ENCODE measurements at places on chromosomes 5 and 9.

DNA sequence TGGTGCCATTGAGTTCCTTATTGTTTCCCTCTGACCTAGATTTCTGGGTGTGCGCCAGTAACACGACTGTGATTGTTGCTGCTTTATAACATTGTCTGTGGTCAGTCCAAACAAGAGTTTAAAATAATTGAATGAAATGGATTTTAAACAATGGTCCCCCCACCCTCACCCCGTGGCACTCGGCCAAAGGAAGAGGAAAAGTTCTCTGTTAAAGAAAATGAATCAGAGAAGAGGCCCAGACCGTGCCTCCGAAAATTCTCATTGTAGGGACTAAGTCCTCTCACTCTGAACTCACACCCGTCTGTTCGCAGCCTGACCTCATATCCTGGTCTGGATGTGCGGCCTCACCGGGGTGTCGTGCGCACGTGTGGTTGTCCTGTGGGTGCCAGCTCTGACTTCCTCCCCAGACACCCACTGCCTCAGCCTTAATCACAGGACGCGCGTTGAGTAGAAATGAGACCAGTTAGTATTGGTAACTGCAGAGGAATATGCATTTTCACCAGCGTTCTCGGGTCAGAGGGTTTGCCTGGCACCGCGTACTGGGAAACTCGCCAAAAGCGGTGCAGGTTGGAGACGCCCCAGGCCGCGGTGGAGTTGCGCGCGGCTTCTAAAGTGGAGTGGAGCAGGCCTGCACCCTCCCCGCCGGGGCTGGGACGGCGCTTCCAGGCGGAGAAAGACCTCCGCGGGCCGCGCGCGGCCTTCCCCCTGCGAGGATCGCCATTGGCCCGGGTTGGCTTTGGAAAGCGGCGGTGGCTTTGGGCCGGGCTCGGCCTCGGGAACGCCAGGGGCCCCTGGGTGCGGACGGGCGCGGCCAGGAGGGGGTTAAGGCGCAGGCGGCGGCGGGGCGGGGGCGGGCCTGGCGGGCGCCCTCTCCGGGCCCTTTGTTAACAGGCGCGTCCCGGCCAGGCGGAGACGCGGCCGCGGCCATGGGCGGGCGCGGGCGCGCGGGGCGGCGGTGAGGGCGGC lies at the start of gene ABL1:
Gene ABL1 (plus strand): TSS at position 884 of the 966 bp plus-strand sequence. CDS start 193 bp downstream, outside the sequence.
- peak; percentile 79 for DNase-seq

DNA sequence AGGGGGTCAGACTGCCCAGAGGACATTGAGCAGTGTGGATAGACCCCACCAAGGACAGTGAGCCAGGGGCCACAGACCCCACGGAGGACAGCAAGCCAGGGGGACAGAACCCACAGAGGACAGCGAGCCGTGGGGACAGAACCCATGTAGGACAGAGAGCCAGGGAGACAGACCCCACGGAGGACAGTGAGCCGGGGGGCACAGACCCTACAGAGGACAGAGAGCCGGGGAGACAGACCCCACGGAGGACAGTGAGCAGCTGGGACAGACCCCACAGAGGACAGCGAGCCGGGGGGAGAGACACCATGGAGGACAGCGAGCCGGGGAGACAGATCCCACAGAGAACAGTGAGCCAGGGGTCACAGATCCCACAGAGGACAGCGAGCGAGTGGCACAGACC lies 3.4 kb upstream of the ZDHHC11 start:
- DNase-seq = no peak

GRCh38 chr9:115598751-115599150 lies 480.8 kb upstream of the TNC start:
- DNase-seq = no peak

DNA sequence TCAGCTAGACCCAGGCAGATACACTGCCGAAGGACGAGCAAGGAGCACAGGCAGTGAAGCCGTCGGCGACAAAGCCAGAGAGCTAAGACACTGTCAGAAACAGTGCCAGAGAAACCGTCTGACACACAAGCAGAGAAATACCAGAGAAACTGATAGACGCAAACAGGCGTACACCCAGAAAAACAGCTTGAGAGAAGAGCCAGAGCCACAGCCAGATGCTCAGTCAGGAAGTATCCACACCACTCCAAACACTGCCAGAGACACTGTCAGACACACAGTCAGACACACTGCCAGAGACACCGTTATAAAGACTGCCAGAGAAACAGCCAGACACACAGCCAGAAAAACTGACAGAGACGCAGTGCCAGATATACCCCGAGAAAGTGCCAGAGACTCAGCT lies 19.1 kb downstream of the CNTFR start:
- DNase-seq = no peak

DNA sequence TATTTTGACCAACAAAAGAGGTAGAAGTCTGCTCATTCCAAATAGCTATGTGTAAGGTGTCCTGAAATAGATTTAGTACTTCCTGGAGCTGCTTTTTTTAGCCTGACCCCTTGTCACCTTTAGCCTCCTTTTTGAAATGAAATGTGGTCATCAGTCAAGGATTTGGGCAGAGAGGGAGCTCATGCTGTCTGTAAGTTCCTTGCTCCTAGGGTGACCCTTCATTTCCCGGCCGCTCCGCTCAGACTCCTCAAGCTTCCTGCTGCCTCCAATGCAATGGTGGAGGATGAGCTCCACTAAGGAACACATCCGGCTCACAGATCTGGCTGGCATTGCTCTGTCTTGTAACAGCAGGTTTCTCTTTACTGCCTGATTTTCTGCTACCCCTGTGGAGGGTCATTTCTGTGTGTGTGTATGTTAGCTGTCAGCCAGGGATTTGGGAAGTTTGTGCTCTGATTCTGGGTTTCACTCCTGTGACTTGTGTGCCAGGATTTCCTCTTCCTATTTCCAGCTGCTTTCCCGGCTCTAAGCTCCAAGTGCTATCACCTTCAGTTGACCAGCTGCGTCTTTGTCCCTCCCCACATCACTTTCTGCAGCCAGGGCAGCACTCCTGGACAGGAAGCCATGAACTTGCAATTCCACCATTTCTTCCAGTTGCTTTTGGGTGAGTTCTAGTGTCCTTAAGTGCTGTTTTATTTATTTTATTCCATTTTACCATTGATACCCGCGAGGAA lies 265.9 kb downstream of the ICE1 start:
- no peak for DNase-seq

- DNase-seq = no peak
These were observed 28.6 kb downstream of the LSM11 start for GRCh38 chr5:157772127-157772526.

- no peak for DNase-seq
These were observed 2.0 kb downstream of the NR2F1-AS1 start for GRCh38 chr5:93578813-93579691.

GRCh38 chr9:7656636-7657035 lies 142.9 kb downstream of the DMAC1 start:
- DNase-seq = no peak

DNA sequence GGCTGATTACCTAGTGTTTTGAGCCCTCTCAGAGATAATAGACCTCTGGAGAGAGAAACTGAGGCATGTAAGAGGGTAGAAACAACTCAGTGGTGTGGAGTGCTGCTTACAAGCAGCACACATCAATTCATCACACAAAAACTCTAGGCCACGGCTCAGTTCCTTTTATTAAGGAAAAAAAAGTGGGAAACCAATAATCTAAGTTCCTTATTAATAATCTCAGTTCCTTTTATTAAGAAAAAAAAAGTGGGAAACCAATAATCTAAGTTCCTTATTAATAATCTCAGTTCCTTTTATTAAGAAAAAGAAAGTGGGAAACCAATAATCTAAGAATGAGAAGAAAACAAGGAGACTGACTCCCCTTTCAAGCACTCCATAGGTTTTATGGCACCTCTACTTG lies 28.0 kb downstream of the TXNDC8 start:
- no peak for DNase-seq

GRCh38 chr9:112570671-112571167 lies 84.1 kb downstream of the KIAA1958 start:
- no peak for DNase-seq

- peak; percentile 1 for DNase-seq
These were observed 100.4 kb downstream of the TTLL11 start for GRCh38 chr9:121992571-121993212.

- DNase-seq = no peak
These were observed 3.6 kb upstream of the OLFM1 start for GRCh38 chr9:135083831-135084230.

GRCh38 chr9:20528253-20528652 lies 94.0 kb downstream of the MLLT3 start:
- DNase-seq = no peak

DNA sequence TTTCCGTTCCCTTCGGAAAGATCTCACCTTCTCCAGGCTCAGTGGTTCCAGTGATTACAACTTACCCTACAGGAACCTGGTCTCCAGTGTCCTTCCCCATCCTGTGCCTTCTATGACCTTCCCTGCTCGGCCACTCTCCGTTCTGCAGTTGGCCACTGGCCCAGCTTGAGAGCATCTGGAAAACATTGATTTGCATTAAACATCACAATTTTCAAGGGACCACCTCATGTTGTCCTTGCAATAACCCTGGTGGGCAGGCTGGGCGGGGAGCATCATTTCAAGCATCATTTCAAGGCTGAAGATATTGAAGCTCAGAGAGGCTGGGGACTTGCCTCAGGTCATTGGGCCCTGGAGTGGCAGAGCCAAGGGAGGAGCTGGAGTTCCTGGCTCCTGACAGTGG lies 177.4 kb downstream of the SEC61B start:
- DNase-seq = no peak

DNA sequence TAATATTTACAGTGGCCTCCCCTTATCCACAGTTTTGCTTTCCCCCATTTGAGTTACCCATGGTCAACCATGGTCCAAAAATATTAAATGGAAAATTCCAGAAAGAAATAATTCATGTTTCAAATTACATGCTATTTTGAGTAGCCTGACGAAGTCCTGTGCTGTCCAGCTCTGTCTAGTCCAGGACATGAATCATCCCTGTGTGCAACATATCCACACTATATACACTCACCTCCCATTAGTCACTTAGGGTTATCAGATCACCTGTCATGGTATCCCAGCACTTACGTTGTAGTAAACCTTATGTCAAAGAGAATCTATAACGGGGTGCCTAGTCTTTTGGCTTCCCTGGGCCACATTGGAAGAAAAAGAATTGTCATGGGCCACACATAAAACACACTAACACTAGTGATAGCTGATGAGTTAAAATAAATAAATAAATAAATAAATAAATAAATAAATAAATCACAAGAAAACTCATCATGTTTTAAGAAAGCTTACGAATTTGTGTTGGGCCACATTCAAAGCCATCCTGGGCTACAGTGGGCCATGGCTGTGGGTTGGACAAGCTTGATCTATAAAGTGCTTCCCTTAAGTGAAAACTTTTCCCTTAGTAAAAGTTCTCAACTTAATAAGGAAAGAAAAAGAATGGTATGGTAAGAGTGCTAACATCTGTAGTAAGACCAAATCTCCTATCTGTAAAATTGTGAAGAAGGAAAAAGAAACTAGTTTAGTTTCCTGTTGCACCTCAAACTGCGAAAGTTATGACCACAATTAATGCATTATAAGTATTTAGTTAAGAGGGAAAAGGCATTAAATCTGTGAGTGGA lies 15.9 kb upstream of the OMD start:
- no peak for DNase-seq

GRCh38 chr5:92181656-92182055 lies 798.5 kb upstream of the ARRDC3 start:
- no peak for DNase-seq

DNA sequence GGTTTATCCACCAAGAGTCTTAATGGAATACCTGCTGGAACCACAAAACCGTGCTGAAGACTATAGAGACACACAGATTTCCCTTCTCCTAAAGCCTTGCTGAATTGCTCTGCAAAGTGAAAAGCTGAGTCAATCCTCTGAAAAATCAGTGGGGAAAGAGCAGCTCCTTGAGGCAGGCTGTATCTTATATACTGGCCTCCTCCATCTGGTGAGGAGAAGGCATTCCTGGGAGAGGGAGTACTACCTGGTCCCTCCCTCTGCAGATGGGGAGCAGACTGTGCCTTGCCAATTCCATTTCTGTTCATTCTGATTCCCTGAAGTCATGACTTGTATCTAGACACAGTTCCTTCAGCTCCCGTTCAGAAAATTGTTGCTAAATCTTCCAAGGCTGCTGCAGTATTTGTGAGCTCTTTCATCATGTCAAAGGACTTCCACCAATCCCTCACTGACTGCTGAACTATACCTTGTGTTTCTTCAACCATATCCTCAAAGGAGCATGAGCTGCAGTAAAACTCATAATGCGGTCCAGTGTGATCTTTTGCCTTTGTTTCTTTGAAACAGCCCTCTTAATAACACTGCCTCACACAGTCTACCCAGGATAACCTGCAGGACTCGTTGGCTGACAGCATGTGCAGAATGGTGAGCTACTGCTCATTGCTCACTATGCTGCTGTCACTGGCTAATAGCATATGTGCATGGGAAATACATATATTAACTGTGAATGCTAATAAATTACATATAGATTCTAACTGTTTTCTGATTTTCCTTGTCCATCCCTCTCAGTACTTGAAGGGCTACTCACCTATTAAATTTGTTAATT lies 84.5 kb downstream of the FOXD1 start:
- no peak for DNase-seq

- no peak for DNase-seq
These were observed 50.2 kb upstream of the FSTL4 start for GRCh38 chr5:133662578-133662977.

- DNase-seq = no peak
These were observed 13.3 kb upstream of the STING1 start for GRCh38 chr5:139495638-139496435.

DNA sequence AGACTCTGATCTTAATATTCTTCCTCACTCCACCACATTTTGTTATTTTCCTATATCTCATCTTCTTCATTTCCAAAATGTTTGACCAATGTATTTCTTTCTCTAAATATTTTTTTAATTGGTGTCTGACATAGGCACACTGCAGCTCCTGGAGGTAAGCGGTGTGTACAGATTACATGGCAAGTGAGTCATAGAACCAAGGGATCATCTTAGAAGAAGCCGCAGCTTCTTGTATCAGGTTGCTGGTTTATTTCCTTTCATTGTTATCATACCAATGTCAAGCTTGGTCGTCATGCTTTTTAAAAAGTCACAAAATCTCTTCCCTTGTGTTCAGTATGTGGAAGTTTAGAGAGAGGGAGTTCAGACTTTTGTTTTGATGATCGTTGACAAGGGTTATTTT lies 526.1 kb upstream of the CDH18 start:
- DNase-seq = no peak

DNA sequence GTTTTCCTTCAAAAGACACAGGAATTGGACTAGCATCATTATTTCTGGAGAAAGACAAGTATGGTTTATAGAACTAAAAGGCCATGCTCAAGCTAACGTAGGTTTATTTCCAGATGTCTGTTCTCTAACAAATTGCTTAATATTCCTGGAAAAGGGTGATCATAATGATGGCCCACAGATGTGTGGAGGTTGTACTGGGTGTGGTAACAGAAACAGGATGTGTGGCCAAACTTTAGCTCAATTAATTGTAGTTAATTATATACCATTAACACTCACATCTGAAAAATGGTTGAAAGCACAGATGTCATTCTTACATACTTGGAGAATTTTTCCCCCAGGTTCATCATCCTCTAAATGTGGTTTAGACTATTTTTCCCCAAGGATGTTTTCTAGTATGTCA lies 292.7 kb upstream of the RASA1 start:
- no peak for DNase-seq

GRCh38 chr5:107272954-107273353 lies 397.8 kb downstream of the EFNA5 start:
- no peak for DNase-seq

Data from stimulated activated CD8-positive, alpha-beta memory T cell treated with anti-CD3 and anti-CD28 coated beads, Interleukin-15, amount 100 ng/mL, for 48 hours (primary cell).